ENCODE measurements at places on chromosomes 13 and 19.

GRCh38 chr13:92954746-92955145, 271.9 kb upstream of the GPC6 start:
- DNase-seq, result no peak

- no peak for DNase-seq
Observed at GRCh38 chr13:97695684-97696083, 257.8 kb upstream of the IPO5 start.

- DNase-seq, result no peak
Observed at GRCh38 chr19:44142059-44142433, 692 bp downstream of the ZNF234 start.

DNA sequence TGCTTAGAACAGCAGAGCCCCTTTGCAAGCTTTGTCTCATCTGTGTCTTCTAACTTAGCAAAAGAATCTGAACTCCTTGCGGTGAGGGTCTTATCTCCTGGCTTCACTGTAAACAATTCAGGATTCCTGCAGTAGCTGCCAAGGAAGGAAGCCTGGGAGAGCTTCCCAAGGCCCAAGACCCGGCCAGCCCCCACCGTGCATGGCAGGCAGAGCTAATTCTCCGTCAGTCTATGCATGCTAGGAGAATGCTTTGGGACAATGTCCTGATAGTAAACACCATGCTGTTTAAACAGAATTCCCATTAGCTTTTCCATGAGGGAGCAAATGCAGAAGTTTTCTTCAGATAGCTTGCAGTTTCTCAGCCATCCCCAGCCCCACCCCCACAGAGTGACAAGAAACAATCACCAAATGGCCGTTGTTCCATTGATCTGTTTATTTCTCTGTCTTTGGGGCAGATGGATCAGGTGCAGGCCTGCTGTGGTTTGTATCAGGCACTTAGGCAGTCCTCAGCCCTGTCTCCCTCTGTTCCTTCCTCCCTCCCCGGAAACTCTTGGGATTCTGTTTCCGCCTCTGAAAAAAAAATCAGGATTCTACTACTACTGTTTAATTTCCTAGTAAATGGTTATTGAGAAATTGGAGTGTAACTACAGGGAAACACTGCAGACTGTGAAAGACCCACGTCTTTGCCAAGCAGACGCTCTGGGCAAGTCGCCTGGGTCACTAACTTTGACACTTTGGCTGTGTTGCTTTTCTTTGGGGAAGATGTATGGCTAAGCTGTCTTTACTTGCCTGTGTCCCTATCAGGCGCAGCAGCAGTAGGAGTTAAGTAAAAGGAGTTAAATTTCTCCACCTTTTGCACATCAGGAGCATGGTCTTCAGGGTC, 40.7 kb upstream of the SPATA13 start:
- no peak for DNase-seq

- no peak for DNase-seq
Observed at GRCh38 chr19:51800473-51801244, 5.7 kb downstream of the FPR3 start.

DNA sequence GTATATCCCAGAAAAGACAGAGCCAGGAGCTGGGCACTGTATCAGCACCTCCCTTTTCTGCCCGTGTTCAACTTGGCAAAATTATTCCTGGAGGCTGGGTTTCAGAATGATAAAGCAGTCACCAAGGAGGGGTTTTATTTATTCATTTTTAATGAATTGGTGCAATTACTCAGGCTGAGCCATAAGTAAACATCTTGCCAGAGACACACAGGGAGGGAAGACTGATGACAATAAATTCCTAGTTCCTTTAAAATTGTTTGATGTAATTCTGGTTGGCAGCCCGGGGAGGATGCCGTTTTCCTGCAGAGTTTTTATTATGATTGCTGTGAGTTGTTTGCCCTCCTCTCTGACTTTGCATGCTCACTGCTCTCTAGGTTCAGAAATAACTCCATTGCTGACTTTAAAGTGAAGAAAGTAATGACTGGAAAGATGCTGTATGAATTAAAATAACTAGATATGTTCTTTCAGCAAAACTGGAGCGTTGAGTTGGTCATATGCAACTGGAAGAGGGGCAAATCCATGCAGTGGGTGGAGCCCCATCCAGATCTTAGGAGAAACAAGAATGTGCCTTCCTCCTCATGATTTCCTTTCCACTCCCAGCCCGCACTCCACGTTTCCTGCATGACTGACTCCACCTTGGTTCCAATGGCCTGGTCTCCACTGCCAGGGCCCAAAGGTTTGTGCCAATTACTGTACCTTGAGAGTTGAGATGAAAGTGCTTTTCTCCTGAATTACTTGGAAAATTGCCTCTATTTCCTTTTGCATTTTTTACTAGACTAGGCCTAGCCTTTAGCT, 182.1 kb downstream of the RFC3 start:
- DNase-seq, result no peak

- DNase-seq, result peak; percentile 81
Observed at GRCh38 chr19:53879140-53880081, 2.6 kb upstream of the PRKCG start.

DNA sequence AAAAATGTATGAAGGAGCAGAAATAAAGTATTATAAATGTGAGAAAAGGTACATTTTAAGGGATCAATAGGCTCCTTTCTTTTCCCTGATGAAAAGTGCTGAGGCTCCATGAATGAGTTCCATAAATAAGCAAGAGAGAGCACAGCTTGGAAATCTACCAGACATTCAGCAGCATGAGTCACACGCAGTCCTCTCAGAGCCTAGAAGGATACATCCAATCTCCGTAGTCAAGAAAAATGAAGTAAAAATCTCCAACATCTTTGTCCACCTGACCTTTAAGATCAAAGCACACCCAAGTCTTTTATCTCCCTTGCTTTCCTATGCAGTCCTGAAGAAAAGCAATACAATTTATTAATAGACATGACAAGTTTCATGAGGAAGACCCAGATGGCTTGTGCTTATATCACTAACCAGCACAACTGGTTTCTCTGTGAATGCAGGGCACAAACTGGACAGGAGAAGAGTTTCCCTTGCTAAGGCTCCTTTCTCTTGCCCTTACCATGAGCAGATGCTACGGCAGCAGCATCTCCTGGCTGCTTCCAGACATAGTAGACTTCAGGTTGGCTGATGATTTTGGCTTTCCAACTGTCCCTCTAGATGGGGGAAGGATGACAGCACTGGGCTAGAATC, 730.8 kb downstream of the EFNB2 start:
- DNase-seq, result no peak

DNA sequence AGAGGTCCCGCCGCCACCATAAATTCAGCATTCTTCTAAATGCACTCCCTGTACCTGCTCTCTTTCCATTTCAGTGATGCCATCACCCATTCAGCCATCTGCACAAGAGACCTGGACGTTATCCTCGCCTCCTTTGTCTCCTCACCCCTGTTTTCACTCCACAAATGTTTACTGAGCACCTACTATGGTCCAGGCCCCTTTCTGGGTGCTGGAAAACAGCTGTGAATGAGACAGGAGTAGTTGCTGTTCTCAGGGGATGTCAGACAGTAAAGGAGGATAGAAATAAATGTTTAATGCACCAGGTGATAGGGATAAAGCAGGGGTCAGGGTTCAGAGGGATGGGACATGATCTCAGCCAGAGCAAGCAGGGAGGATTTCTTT, 3.3 kb downstream of the AP1M1 start:
- DNase-seq, result no peak

DNA sequence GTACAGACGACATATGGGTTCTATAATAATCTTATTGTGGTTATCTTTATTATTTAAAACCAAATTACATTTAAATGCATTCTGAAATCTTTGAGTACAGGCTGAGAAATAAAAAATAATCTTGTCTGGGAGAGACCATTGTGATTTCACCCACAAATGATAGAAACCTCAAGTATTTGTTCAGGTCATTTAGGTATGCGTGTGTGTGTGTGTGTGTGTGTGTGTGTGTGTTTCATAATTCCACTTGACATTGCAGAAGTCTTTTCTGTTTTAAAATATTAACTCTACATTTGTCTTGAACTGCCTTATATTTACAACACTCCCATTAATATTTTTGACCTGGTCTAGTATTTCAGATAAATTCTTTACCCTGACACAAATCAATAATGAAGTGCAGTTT, 126.9 kb downstream of the SPRY2 start:
- no peak for DNase-seq

- DNase-seq, result no peak
Observed at GRCh38 chr19:5086725-5087439, 118.0 kb downstream of the KDM4B start.

DNA sequence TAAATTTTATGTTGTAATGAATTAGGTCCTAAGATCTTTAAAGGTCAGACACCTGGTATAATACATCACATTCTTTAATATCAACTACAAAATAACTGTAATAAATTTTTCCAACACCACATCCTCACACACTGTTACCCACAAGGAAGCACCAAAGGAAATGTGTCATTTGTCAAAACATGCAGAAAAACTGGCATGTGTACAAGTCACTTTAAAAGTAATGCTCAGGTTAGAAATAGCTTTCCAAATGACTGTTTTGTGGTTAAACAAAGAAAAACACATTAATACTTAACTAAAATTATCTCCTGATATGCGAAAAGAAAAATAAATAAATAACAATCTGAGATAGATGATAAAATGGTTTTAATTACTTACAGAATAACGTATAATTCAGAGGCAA, 74.7 kb downstream of the MZT1 start:
- no peak for DNase-seq

DNA sequence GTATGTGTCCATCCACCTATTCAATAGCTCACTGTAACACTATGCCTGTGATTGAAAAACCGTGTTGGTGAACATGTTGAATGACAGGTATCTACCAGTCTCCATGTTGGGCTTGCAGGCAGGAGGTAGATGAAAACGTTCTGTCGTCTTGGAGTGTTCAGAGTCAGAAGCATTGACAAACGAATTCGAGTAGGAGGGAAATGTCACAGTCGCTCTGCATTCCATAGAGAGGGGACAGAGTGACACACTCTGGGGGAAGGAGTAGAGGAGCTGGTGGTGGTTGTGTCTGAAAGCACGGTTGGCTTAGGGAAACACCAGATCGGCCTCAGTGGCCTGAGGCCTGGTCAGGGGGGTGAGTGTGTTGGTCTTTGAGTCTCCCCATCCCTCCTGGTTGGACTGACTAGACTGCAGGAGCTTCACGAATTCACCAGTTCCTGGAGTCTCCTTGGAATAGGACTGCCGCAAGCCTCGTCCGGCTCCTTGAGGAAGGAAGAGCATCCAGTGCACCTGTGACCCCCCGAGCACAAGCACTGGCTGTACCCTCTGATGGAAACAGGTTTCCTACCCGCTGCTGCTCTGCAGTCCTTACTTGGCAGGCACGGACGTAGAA, 105.0 kb upstream of the C1QTNF9B start:
- DNase-seq, result no peak

GRCh38 chr13:114268344-114269280, 12.8 kb upstream of the UPF3A start:
- peak; percentile 22 for DNase-seq

DNA sequence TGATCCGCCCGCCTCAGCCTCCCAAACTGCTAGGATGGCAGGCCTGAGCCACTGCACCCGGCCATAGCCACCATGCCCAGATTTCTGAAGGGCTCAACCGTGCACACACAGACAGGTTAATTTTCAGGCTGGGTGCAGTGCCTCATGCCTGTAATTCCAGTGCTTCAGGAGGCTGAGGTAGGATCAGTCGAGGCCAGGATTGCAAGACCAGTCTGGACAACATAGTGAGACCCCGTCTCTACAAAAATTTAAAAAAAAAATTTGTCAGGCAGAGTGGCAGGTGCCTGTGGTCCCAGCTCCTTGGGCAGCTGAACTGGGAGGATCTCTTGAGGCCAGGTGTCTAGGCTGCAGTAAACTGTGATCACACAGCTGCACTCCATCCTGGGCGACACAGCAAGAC, 7.6 kb downstream of the TIMM13 start:
- no peak for DNase-seq

DNA sequence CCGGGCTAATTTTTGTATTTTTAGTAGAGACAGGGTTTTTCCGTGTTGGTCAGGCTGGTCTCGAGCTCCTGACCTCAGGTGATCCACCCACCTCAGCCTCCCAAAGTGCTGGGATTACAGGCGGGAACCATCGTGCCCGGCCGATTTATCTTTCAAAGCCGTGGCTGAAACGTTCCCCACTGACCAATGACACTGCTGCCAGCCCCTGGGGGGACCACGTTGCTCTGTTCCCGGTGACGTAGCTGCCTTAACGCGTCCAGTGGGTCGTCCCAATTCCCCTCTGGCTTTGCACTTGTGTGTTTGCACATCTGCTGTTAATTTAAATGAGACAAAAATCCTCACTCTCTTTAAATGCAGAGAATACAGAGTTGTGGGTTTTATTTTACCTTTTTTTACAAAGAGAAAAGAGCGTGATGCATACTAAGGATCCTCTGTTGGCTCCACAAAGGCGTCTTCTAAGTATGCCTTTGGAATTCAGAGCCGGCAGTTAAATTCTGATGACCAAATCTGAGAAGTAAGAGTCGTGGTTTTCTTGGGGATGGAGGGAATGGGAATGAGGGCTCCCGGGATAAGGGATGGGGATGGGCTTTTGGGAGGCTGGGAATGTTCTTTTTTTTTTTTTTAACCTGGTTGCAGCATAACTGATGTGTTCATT, 18.6 kb upstream of the LMTK3 start:
- DNase-seq, result no peak

DNA sequence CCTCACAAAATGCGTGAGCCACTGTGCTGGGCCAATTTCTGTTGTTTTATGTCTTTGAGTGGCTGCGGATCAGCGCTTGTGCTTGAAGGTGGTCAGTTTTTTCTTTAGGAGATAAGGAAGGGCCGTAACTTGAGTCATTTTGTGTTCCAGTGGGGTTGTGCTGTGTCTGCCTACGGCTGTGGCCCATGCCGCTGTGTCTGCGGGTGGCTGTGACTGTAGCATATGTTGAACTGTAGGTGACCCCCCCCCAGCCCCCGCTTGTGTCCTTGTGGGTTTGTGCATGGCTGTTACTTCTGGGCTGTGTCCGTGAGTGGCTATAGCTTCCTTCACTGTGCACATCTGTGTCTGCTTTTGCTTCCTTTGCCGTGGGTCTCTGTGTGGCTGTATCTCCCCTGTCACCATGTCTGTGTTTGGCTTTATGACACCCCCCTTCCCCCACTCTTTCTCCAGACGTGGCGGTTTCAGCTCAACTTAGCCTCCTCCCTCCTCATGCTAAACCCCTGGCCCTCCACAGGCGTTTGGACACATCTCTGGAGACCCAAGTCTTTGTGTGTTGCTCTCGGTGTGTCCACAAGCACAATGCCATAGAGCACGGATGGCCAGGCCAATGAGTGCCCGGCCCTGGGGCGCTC, 675 bp downstream of the PPP1R14A start:
- no peak for DNase-seq

DNA sequence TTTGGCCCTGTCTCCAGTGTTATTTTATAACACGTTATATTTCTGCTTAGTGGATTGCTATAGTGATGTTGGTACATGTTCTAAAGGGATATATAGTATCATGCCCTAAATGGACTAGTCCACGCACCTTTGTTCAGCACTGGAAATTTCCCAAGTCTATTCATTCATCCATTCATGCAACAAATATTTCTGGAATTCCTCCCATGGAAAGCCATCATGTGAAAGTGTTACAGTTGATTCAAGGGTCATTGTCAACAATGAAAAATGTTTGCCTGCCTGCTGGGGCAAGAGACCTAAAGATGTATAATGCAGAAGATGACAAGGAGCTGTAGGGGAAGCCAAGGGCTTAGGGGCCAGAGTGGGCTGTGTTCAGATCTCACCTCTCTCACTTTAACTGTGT, 10.8 kb upstream of the HSPH1 start:
- DNase-seq, result no peak
